ENCODE measurements at places on chromosomes 6 and 20. TPM values are rescaled to one million over a fixed set of nuclear protein-coding genes. Genes with fewer than 3 reads are reported as not detected.

The TFAP2D gene
- polyA plus RNA-seq = not detected

The HLA-DPA1 gene
- 31.1 TPM for polyA plus RNA-seq

The C20orf141 gene
- polyA plus RNA-seq = not detected

The SULF2 gene
- polyA plus RNA-seq = 25.4 TPM

The ZNF76 gene
- polyA plus RNA-seq = 35.8 TPM

The PHACTR1 gene
- polyA plus RNA-seq = 7.3 TPM

The SLC13A3 gene
- polyA plus RNA-seq = 0.50 TPM

Data from right cardiac atrium (tissue), 5 donors.